ENCODE measurements at places on chromosomes 3 and 15.

DNA sequence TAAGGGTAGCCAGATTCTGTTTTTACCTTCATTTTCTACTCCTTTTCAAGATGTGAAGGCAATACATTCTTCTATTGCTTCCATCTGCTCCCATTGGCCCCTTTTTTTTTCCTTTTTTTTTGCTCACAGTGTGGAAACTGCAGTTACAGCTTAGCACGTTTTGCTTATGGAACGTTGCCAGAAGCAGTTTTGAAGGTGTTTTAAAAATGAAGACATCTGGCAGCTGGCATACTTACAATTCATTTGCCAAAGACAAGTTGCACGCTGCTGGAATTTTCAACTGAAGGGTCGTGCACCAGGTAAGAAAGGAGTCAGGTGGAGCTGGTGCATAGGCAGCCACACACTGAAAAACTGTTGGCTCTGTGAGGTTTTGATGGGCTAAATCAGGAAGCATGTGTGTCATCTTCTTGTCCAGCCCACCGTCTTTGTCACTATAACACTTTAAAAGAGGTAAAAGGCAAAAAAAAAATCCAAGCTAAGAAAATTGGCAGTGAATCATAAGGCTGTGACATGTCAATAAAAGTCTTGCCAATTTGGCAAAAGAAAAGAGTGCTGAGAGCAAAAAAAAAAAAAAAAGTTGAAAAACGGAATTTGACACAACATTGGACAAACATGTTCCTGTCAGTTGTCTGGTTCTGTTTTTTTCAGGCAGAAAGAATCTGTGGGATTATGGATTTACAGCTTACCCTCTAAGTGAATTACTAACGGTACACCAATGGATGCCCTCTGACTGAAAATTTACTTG is 225.4 kb upstream of the SOX2 start:
- DNase-seq: no peak

GRCh38 chr3:184540777-184541681 is 20.6 kb upstream of the EPHB3 start:
- peak; percentile 60 for DNase-seq

- no peak for DNase-seq
Measured at GRCh38 chr3:134956395-134956794, 161.3 kb downstream of the EPHB1 start.

DNA sequence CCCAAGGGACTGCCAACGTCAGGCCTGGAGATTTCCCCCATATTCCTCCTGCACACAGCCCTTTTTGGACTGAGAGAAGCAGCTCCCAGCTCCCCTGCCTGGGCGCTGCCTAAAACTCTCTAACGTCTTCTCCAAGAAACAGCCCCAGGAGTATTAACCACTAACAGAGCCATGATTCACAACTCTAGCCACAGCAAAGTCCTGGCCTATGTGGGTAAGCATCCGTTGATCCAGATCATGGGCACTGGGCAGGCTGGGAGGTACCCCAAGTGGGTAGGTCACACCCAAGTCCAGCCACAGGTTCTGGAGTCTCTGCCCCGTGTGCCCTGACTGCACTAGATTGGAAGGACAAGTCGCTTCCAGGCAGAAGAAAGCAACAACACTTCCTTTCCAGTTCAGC is 31.9 kb downstream of the NBEAL2 start:
- DNase-seq: no peak

DNA sequence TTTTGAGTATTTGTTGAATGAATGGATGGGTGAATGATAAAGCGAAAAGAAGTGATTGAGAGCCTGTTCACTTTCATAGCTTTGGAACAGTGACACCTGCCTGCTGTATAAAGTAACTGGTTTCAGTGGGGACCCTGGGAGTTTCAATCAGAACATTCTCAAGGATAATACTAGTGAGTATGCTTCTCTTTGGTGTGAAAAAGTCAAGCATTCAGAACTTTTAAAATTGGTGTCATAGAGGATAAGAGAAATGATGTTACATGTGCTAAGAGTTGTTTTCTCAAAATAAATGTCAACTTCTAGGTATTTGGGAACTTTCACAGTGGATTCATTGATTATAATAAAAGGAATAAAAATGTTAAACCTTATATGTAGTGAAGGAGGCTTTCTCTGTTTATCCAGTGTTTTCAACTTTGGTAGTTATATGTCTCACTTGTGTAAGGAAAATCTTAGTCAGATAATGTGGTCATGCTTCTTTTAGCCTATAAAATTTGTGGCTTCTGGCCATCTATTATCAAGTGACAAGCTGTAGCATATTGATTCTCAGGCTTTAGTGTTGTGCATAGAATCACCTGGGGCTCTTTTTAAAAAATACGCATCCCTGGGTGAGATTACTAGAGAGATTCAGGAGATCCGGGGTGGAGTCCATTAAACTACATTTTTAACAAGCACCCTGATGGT is 11.9 kb downstream of the LRCH3 start:
- no peak for DNase-seq

GRCh38 chr15:93017526-93017925 is 71.5 kb downstream of the RGMA start:
- no peak for DNase-seq

DNA sequence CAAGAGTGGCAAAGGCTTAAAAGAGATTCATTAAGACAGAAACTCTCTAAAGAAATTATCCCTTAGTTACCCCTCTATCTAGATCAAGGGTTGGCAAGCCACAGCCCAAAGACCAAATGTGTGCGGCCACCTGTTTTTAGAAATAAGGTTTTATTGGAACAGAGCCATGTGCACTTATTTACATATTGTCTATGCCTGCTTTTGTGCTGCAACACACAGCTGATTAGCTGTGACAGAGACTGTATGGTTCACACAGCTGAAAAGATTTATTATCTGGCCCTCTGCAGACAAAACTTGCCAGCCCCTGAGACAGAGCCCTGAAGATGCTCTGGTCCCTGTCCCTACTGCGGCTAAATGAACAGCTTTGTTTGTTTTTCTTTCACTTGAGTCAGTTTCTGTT is 88.1 kb downstream of the ADAMTS9 start:
- no peak for DNase-seq

Measured in effector memory CD8-positive, alpha-beta T cell (primary cell).